Stimulated activated CD4-positive, alpha-beta T cell treated with anti-CD3 and anti-CD28 coated beads, TNF-alpha, amount 100 ng/mL, for 24 hours (primary cell): ENCODE measurements at places on chromosomes 13 and 19.

- DNase-seq = no peak
Observed at GRCh38 chr13:102097708-102098107, 304.1 kb downstream of the FGF14 start.

- no peak for DNase-seq
Observed at GRCh38 chr19:51628153-51628939, 1.9 kb downstream of the SIGLEC5 start.

GRCh38 chr13:98447881-98448641, 128.8 kb downstream of the STK24 start:
- peak; percentile 19 for DNase-seq

DNA sequence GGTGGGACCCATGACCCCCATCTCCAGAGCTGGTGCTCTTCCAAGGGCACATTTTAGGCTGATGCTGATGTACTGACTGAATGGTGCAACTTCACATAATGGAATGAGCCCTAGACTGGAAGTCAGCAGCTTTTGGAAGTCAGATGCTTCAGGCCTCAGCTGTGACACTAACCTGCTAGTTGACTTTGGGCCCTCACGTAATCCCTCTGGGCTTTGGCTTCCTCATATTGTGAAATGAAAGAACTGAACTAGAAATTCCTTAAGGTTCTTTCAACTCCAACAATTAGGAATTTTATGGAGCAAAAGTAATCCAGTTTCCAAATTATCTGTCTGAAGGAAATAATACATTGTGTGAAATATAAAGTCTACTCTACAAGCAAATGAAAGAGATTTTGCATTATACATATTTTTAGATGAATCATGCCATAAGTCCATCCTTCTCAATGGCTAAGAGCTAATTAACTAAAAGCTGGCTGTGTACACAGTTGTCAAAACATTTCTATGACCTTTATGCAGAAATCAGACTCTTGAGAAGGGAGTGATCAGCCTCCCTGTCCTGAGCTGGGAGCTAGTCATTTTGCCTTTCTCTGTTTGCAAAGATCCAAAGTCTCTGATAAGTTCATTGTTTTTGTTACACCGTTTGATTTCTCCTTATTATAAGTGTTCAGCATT, 204.2 kb downstream of the DCLK1 start:
- no peak for DNase-seq

GRCh38 chr13:53010374-53011105, 18.1 kb upstream of the OLFM4 start:
- no peak for DNase-seq

GRCh38 chr13:80160110-80160509, 180.8 kb downstream of the SPRY2 start:
- DNase-seq = no peak

GRCh38 chr13:113369881-113370280, 6.0 kb upstream of the GRTP1 start:
- DNase-seq = no peak

- DNase-seq = no peak
Observed at GRCh38 chr19:29812881-29813275, 1.1 kb downstream of the CCNE1 start.

DNA sequence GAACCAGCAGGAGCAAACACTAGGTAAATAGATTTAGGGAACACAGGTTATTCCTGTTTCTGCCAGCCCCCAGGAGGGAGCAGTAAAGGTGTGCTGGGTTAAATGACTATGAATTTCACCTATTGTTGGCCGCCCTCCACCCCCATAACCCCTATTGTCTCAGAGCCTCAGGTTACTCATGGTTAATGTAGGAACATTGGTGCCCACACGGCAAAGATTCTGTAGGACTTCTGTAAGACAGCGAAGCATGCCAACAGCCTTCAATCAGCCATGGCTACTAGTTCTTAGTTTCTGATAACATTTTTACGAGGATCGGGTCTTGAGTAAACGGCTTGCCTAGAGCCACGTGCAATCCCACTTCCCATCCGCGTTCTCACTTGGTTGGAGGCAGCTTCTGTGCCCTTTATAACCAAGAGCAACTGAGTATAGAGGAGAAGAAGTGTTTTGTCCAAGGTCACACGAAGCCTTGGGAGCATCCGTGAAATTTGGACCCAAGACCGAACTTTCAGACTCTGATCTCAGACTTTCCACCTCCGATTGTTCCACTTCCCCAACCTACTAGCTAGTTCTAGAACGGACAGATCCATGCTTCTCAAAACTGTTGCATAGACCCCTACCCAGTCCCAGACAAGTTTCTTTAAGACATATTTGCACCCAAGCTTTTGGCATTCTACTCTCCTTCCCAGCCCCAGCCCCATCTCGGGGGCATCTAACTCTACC, 5.1 kb upstream of the CACNG8 start:
- no peak for DNase-seq

DNA sequence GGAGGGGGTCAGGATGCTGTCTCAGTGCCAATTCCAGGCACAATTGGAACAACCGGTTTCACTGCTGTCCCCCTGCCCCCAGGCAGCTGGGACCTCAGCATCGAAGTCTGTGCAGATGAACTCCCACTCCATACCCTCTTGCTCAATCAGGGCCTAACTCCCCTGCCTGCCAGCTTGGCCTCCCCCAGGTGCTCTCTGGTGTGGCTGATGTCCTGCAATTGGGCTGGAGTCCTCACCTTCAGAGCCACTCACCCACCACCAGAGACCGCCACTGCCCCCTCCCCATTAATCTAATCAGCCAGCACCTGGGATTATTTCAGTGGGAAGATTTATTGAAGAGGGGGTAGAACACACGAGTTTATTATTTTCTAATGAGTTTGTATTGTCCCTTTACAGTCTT, 118.8 kb downstream of the MIPEP start:
- no peak for DNase-seq

GRCh38 chr19:32253683-32254508, 91.5 kb upstream of the ZNF507 start:
- no peak for DNase-seq

GRCh38 chr19:46191356-46191755, 38.2 kb upstream of the IGFL1 start:
- no peak for DNase-seq

GRCh38 chr13:49457221-49457620, 13.1 kb downstream of the SETDB2 start:
- DNase-seq = no peak
